ENCODE measurements at places on chromosomes 2 and 18.

DNA sequence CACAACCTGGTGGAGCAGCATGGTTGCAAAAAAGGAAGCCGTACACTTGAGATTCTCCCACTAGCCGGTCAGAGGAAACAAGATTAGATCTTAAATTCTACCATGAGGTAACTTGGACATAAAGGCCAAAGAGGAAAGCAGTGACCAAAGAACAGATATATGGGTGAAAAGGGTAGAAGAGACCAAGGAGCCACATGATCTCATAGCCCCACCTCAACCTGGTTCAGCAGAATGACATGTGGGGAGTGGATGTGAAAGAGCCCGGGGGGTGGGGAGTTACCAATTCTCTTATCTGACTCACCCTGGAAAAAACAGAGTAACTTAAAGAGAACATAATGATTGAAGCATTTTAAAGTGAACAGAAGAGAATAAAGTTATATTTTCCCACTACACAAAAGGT is 683.0 kb downstream of the DSC3 start:
- DNase-seq, result no peak

DNA sequence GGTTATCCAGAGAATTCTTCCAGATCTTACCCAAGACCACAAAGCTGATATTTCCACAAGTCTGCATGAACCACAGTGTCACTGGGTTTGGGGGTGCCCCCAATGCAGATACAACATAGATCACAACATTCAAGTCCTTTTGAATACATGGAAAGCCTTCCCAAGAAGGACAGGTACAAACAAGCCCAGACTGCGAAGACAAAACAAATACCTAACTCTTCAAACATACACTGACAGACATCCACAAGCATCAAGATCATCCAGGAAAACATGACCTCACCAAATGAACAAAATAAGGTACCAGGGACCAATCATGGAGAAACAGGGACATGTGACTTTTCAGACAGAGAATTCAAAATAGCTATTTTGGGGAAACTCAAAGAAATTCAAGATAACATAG is 93.1 kb downstream of the MDH1 start:
- DNase-seq, result no peak

DNA sequence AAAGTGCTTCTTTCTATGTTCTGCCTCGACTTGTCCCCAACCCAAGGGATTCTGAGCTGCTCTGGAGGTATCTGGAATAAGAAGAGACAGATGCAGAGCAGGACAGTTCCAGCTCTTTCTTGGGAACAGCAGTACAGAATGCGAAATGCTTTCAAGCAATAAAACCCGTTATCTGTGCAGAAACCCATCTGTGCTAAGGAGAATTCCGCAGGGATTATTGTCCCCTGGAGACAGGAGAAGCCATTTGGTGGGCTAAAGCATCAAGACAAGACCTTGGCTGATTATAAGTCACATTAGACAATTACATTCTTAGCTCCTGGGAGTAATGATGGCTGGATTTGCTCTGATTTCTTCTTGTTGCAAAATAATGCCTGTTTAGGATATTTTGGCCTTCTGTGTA is 185.4 kb upstream of the GLI2 start:
- DNase-seq, result no peak

GRCh38 chr2:31504311-31504710 is 76.4 kb downstream of the SRD5A2 start:
- no peak for DNase-seq

DNA sequence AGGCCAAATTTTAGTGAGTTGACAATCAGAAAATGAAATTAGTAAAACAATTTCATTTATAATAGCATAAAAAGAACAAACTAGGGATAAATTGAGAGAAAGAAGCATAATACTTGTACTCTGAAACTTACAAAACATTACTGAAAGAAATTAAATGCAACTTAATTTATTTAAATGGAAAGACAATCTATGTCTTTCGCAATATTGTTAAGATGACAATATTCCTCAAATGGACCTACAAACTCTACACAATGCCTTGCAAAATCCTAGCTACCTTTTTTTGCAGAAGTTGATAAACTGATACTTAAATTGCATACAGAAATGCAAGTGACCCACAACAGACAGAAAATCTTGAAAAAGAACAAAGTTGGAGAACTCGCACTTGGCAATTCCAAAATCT is 9.1 kb downstream of the EPG5 start:
- DNase-seq, result no peak

GRCh38 chr2:59888015-59888414 is 665.4 kb downstream of the BCL11A start:
- peak; percentile 47 for DNase-seq
